Activated CD8-positive, alpha-beta T cell treated with anti-CD3 and anti-CD28 coated beads for 36 hours (primary cell): ENCODE measurements at places on chromosomes 4 and X.

DNA sequence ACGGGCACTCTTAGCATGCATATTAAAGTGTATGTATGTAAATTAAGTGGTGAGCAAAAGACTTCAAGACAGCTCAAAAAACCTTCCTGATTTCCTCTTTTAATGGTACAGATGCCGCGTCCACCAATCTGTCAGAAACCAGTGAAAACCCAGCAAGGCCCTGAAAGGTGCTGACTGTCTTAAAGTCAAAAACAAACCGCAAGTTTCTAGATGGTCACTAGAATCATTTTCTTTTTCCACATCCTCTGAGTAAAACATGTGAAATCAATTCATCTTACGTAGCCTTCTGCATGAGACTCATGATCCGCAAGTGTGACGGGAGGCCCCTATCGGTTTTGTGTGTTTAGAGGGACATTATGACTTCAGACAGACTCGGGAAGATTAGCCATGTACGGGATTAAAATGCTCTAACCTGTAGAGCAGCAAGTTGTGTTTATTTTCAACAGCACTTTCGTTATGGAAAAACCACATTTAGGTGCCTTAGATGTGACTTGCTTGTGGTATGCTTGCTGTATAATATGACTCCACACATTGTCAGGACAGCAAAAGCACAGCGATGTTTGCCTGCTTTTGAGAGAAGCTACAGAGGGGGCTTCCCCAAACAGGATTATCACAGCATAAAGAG, 88.2 kb upstream of the STS start:
- peak overlapping the region; percentile 30 for H3K27ac ChIP-seq
- no peaks in the 10 kb centered on the region for H3K27me3 ChIP-seq
- no peak overlapping the region for H3K4me3 ChIP-seq
- H3K36me3 ChIP-seq, result peaks cover 18% of the 10 kb centered on the region
- H3K4me1 ChIP-seq, result peaks cover 25% of the 10 kb centered on the region
- DNase-seq, result peak; percentile 20

GRCh38 chrX:131783555-131784308, 239.4 kb upstream of the STK26 start:
- no peak overlapping the region for H3K27ac ChIP-seq
- no peaks in the 10 kb centered on the region for H3K27me3 ChIP-seq
- no peak for DNase-seq
- H3K36me3 ChIP-seq, result no peaks in the 10 kb centered on the region
- no peaks in the 10 kb centered on the region for H3K4me1 ChIP-seq

DNA sequence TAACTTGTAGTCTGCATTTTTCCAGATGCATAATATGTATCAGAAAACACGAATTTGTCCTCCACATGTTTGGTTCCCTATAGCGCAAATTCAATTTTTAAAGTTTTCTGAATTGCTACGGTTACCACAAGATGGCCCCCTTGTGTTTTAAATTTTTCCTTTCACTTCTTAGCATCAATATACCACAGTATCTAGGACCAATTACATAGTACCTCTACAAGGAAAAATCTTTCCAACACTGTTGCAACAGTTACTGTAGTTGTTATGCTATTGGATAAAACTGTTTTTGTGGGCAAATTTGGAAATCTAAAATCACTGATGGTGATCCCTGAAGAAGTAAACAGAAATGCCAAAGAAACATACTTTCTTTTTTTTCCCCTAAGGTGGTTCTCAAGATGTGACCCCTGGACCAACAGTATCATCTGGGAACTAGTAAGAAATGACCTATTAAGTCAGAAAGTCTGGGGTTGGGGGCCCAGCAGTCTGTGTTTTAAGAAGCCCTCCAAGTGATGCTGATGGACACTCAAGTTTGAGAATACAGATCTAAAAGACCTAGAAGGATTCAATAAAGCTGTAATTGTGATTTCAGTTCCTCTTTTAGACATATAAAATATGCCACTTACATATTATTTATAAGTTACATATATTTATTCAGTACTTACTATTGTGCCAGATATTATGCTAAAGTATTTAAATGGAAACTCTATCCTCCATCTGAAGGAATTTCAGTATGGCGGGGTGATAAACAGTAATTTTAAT, 3.1 kb downstream of the ZGRF1 start:
- H3K36me3 ChIP-seq, result no peaks in the 10 kb centered on the region
- DNase-seq, result no peak
- H3K27ac ChIP-seq, result no peak overlapping the region
- H3K4me3 ChIP-seq, result no peak overlapping the region
- no peaks in the 10 kb centered on the region for H3K27me3 ChIP-seq

DNA sequence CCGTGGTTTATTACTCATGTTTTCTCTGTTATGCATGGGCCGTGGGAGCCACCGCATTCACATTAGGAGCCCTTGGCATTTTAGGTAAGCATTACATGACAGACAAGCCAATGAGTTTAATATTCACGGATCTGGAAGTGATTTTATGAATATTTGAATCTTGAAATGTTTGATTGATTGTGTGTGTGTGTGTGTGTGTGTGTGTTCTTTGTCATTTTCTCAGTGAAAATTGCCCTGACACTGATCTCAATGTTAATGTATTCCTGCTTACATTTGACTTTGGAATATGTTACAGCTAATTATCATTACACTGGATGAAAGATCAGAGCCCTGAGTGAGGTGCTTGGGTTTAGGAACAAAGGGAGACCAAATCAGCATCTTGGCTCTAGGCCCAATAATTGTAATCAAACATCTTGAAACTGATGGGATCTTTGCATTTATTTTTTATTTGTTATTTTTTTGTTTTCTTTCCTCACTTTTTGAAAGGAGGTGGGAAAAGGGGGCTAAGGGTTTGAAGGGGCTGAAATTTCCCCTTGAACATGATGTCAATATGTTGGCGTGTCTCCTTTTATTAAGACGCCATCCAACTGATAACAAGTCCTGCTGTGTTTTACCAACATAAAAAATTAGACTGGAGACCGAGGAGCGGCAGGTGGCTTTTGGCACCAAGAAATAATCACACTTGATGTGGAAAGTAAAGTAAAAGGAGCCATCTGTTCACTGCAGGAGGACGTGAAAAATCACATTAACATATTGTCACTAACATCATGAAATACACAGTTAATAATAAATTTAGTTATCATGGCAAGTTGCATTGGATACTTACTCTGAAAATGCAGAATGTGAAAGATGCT, 5.2 kb upstream of the GK2 start:
- no peaks in the 10 kb centered on the region for H3K36me3 ChIP-seq
- no peaks in the 10 kb centered on the region for H3K27me3 ChIP-seq
- no peak for DNase-seq
- H3K27ac ChIP-seq, result no peak overlapping the region
- no peaks in the 10 kb centered on the region for H3K4me1 ChIP-seq

DNA sequence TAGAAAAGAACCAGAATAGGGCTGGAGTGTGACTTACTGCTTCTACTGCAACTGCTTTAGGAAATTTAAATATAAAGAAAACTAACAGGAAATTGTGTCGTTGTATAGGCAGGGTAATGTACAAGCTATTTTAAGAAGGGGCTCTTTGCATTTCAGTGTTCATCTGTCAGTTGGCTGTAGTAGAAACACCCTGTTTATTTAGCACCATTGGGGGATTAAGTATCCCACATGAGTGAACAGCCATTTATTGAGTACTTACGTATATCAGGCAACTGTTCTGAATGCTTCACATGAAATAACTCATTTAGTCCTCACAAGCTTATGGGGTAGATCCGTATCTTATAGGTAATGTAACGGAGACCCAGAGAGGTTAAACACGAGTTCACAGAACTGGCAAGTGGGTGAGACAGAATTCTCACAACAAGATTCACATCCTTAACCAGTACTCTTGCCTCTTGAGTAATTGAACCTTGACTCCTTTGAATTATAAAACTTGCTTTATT, 23.9 kb downstream of the STIM2 start:
- peaks cover 74% of the 10 kb centered on the region for H3K4me1 ChIP-seq
- H3K27me3 ChIP-seq, result no peaks in the 10 kb centered on the region
- peak overlapping the region; percentile 60 for H3K4me3 ChIP-seq

- no peak overlapping the region for H3K4me3 ChIP-seq
- H3K27me3 ChIP-seq, result no peaks in the 10 kb centered on the region
Measured at GRCh38 chr4:77827343-77827742, 8.2 kb upstream of the CNOT6L start.

- H3K27me3 ChIP-seq, result no peaks in the 10 kb centered on the region
- no peaks in the 10 kb centered on the region for H3K4me1 ChIP-seq
- no peak overlapping the region for H3K27ac ChIP-seq
- peaks cover 33% of the 10 kb centered on the region for H3K36me3 ChIP-seq
Measured at GRCh38 chr4:177332119-177332518, 22.4 kb downstream of the NEIL3 start.

DNA sequence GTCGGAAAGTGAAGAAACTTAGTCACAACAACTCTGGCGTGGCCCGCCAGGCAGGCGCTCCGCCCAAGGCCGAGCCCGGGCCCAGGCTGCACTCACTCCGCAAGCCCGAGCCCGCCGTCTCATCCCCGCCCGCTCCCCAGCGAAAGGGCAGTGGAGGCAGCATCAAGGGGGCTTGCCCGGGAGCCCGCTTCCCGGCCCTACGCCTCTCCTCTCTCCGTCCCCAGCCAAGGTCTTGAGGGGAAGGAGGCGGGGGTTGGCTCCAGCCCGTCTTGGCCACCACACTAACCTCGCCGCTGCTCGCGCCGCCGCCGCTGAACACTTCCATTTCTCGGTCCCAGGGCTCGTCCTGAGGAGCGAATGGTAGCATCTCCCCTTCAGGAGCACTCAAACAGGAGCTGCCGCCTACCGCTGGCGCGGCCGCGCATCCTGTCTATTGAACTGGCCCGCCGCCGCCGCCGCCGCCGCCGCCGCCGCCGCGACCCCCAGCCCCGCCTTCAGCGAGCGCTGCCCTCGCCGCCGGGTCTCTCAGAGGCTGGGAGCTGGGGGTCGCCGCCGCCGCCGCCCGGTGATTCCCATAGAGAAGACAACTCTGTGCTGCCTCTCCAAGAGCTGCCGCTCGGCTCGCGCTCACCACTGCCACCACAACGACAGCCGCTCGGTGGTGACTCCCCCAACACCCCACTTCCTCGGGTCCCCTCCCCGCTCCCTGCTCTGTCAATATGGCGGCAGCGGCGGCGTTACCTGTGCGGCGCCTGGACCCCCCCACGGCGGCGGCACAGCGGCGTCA, at the start of gene RPS6KA6:
Gene RPS6KA6 (minus strand): TSS at position 667 of the 787 bp plus-strand sequence. CDS start 300 bp downstream, at position 367.
- no peaks in the 10 kb centered on the region for H3K4me1 ChIP-seq
- no peaks in the 10 kb centered on the region for H3K36me3 ChIP-seq
- H3K27me3 ChIP-seq, result peaks cover 23% of the 10 kb centered on the region

- H3K36me3 ChIP-seq, result no peaks in the 10 kb centered on the region
- no peak for DNase-seq
- no peak overlapping the region for H3K27ac ChIP-seq
- no peak overlapping the region for H3K4me3 ChIP-seq
- H3K4me1 ChIP-seq, result peaks cover 9% of the 10 kb centered on the region
Measured at GRCh38 chr4:184806229-184806550, 19.6 kb downstream of the ACSL1 start.

DNA sequence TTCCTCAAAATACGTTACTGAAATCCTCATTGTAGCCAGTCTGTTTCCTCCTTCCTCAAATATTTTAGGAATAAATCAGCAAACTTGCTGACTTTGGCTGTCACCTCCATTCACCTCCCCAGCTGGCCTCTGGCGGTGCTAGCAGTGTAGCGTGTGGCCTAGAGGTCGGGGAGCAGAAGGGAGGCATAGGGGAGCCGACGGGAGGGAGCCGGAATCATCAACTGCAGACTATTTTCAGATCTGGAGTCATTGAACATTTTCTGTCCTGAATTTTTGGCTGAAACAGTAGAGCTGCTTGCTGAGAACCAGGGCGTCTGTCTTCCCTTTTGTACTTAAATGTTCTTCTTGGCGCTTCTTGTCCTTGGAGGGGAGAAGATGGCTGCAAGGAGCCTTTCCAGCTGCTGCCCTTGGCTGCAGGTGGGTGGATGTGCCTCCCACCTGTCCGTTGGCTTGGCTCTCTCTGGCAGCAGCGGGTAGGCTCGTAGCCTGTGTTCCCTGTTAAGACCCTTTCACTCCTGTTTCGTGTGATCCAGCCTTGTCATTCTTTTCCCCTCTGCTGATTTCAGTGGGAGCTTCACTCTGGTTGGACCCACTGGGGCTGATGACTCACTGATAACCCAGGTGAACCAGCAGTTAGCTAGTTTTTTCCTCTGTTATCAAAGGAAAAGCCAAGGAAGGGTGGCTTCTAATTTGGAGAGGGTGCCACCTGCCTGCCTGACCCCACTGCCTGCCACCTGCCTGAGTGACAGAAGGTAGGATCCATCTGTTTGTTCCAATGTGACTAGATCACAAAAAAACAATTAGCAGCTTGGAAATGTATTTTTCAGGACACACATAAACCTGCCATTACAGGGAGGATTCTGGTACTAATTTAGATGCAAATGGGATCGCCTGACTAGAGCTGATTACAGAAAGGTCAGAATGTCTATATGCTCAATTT, 135.9 kb downstream of the GATB start:
- H3K4me1 ChIP-seq, result no peaks in the 10 kb centered on the region
- H3K27me3 ChIP-seq, result peaks cover 14% of the 10 kb centered on the region
- H3K36me3 ChIP-seq, result no peaks in the 10 kb centered on the region
- H3K27ac ChIP-seq, result no peak overlapping the region

GRCh38 chrX:17395154-17395553, 20.2 kb downstream of the NHS start:
- DNase-seq, result no peak
- no peak overlapping the region for H3K4me3 ChIP-seq
- H3K27ac ChIP-seq, result no peak overlapping the region
- peaks cover 1% of the 10 kb centered on the region for H3K27me3 ChIP-seq
- no peaks in the 10 kb centered on the region for H3K36me3 ChIP-seq
- H3K4me1 ChIP-seq, result no peaks in the 10 kb centered on the region

- peak overlapping the region; percentile 60 for H3K27ac ChIP-seq
- H3K4me3 ChIP-seq, result no peak overlapping the region
- no peaks in the 10 kb centered on the region for H3K27me3 ChIP-seq
- peak; percentile 4 for DNase-seq
- H3K4me1 ChIP-seq, result peaks cover 48% of the 10 kb centered on the region
Measured at GRCh38 chrX:20205927-20206708, 60.6 kb downstream of the RPS6KA3 start.

- H3K4me1 ChIP-seq, result peaks cover 51% of the 10 kb centered on the region
- no peaks in the 10 kb centered on the region for H3K27me3 ChIP-seq
- H3K27ac ChIP-seq, result no peak overlapping the region
- no peak for DNase-seq
Measured at GRCh38 chrX:78326401-78326800, 1.0 kb downstream of the CYSLTR1 start.

- H3K27ac ChIP-seq, result no peak overlapping the region
- no peak overlapping the region for H3K4me3 ChIP-seq
Measured at GRCh38 chr4:26191353-26191752, 129.5 kb upstream of the RBPJ start.

- no peak overlapping the region for H3K27ac ChIP-seq
- DNase-seq, result no peak
- H3K36me3 ChIP-seq, result no peaks in the 10 kb centered on the region
- peaks cover 2% of the 10 kb centered on the region for H3K27me3 ChIP-seq
- H3K4me1 ChIP-seq, result no peaks in the 10 kb centered on the region
Measured at GRCh38 chr4:89914609-89915550, 20.2 kb downstream of the MMRN1 start.
